ENCODE measurements at places on chromosomes 12 and 14. TPM values are rescaled to one million over a fixed set of nuclear protein-coding genes. Genes with fewer than 3 reads are reported as not detected.

Gene MLEC
- 110 TPM for total RNA-seq

Gene GYS2
- not detected for total RNA-seq

Gene FOXA1
- 42.6 TPM for total RNA-seq

Gene ACACB
- 13.8 TPM for total RNA-seq

Gene HAL
- total RNA-seq = 1.3 TPM

- no peak for DNase-seq
Observed at GRCh38 chr12:96400631-96401075, 414 bp upstream of the CDK17 start.

GRCh38 chr14:74613211-74613914, 1.3 kb upstream of the LTBP2 start:
- DNase-seq = no peak

DNA sequence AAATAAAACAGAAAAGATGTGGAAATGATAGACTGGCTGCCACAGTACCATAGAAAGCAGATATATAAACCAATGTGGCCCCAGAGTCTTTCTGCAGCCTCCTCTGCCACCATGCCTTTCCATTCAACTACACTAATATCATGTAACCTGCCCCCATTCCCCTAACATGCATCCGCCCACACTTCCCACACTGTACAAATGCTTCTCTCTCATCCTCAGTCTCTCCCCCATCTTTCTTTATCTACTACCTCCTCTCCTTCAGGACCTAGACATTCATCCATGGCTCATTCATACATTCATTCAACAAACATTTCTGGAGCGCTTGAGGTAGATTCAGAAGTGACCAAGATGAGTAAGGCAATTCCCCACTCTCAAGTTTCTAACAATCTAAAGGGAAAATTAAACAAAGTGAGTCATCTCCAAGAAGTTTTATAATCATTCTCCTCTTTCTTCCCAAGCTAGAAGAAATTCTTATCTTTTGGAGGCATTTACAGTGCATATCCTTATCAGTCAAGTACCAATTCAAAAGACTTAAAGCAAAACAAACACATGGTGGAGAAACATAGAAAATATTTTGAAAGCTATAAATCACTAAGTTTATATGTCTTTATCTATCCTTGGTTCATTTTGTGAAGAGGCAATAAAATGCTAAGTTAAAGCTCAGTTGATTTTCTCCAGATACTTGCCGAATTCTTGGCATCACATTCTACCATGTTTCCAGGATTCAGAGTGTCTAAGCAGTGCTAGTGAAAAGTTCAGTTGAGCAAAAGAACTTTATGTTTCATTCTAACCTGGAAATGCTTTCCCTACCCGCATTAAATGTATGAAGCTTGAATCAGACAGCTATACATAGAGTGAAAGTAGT, 70.5 kb upstream of the FRMD6 start:
- DNase-seq = no peak

- DNase-seq = no peak
Observed at GRCh38 chr12:53380794-53381730, 1.1 kb downstream of the SP1 start.

GRCh38 chr12:15534322-15534721, 212.0 kb downstream of the PTPRO start:
- DNase-seq = no peak

- peak; percentile 40 for DNase-seq
Observed at GRCh38 chr12:69897744-69898143, 72.7 kb downstream of the MYRFL start.

DNA sequence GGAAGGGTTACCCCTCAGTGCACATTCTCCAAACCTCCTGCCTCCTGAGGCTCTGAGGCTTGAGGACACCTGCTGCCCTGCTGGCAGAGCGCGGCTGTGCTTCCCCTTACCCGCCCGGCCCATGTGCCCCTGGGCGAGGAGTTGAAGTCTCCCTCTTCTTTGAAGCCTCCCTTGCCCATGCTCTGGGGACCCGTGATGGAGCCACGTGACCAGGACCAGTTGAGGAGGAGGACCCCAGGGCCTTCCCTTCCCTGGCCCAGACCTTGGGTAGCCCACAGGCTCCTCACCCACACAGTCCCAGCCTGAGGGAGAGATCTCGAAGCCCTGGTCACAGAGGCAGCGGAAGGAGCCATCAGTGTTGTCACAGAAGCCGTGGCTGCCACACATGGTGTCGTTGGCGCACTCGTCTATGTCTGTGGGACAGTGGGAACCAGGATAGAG, 12.9 kb downstream of the ISCA2 start:
- no peak for DNase-seq

GRCh38 chr12:126551869-126552268, 1486.6 kb downstream of the AACS start:
- no peak for DNase-seq

All from PC-9 (cell line).